ENCODE measurements at places on chromosomes 7 and 10.

DNA sequence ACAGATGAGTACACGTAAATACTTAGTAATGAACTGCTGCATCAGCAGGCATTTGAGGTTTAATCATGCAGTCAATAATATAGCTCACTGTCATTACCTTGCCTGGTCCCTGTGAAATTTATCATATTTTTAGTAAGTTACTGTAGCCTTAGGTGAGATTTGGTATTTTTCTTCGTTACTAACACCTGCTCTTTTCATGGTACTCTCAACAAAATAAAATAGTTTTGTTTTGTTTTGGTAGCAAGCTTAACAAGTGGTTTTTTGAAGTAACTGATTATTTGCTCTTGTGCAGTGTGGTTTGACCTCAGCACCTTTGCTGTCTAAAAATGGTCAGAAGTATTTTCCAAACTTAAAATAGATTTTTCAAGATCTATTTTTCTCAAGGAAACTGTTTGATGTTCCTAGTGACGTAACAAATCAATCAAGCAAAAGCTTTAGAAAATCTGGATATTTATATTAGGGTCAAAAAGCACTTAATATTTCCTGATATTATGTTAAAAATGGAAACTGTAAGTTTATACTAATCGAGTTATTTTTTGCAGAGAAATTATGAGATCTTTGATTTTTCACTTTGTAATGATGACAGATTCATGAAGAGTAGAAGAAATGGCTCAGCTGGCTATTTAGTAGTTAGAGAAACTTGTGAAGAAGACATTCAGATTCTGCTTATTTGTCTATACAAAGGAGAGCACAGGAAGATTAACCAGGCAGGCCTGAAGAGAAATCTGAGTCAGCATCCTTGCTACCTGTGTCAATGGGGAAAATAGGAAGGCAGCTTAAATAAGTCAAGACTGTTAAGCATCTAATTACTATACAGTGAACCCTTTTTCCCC, 21.0 kb upstream of the RPA3 start:
- DNase-seq = no peak

DNA sequence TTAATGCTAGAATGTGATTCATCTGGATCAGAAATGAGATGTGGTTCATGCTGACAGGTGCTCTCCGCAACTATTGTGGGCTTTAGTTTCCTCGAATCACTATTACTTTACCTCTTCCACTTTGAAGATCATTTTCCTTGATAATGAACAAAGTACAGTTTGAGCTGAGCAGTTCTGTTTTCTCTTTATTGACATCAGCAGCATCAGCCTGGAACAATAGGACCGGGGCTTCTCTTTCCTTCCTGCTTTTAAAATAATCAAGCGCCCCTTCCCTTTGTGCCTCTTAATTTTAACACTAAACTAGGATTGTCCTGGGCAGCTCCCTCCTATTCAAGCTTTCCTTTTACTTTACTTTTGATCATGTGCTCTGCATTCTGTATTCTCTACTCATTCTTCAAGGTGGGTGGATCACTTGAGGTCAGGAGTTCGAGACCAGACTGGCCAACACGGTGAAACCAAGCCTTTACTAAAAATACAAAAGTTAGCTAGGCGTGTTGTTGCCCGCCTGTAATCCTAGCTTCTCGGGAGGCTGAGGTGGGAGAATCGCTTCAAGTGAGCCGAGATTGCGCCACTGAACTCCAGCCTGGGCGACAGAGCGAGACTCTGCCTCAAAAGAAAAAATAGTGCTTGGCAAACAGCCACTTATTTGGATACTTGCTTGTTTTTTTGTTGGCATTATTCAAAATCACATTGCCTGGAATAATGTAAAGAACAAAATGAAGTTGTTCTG, 67.0 kb upstream of the RHEB start:
- no peak for DNase-seq

- DNase-seq = no peak
Observed at GRCh38 chr7:151900986-151901621, 24.2 kb upstream of the PRKAG2 start.

- no peak for DNase-seq
Observed at GRCh38 chr7:24842449-24843241, 85.4 kb upstream of the GSDME start.

DNA sequence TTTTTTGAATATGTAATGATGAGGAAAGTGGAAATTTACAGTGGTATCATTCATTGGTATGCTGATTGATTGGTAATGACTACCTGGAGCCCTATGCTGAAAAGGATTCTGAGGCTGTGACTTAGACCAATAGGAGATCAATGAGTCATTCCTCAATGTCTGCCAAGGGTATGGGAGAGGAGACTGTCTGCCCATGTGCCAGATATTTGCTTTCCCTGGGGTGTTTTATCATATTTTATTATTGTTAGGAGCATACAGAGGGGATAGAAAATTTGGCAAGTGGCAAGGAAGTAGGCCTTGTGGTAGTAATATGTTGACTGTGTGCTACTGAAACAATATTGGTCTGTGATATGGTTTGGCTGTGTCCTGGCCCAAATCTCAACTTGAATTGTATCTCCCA, 54.8 kb downstream of the ASAH2B start:
- DNase-seq = no peak

DNA sequence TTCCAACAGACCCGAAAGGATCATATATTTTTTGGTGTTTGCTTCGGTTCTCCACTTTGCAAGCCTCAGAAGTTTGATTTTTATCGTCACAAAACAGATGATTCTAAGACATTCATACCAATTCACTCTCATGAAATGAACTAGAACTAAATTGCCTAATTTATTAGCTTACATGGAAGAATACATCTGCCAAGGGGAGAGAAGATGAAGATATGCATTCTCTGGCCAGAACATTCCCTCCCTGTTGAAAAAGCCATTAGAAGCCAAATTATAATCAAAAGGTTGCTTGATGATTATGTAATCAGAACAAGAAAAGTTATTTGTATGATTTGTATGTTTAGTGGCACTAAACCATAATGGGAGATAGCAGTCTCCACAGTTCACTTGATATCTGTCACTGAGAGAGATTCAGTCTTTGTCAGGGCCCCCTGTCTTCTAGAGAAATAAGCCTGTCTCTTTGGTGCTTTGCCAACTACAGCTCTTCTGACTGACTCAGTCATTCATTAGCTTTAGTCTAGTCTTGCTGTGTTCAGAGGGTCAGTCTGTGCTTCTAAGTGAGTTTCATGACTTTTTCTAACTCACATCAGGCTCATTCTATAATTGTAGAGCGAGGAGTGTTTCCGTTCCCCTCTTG, 95.3 kb upstream of the GNAI1 start:
- DNase-seq = no peak

DNA sequence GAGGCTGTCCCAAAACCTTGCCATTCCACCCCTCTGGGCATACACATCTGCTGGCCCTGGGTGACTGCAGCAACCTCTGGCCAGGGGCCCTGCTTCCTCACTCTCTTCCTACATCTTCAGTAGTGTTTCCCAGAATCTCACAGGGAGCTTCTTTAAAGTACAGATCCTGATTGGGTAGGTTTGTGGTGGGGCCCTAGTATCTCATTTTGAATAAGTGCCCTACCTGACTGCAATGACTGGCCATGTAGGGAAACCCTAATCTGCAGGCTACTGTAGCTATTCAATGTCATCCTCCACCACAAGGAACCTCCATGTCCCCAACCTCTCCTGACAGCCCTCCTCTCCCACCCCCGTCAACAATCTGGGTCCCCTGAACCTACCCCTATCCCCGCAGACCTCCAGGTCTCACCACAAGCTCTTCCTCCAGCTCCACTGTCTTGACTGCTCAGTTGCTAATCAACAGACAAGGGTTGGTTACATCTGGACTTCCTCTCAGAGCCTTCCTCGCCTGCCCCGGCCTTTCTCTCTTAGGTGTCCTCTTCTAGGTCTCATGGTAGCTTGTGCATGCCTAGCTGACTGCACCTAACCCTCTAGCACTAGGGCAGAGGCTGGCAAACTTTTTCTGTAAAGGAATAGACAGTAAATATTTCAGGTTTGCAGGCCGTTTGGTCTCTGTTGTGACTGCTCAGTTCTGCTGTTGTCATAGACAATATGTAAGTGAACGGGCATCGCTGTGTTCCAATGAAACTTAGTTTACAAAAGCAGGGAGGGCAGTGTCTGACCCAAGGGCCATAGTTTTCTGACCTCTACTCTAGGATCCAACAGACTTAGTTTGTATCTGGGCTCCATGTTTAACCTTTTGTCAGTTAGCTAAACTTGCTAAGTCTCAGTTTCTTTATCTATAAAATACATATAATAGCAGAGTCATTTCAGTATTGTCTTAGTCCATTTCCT, 121.1 kb downstream of the AOAH start:
- no peak for DNase-seq

GRCh38 chr10:73999703-74000102, 1.8 kb downstream of the VCL start:
- DNase-seq = no peak

DNA sequence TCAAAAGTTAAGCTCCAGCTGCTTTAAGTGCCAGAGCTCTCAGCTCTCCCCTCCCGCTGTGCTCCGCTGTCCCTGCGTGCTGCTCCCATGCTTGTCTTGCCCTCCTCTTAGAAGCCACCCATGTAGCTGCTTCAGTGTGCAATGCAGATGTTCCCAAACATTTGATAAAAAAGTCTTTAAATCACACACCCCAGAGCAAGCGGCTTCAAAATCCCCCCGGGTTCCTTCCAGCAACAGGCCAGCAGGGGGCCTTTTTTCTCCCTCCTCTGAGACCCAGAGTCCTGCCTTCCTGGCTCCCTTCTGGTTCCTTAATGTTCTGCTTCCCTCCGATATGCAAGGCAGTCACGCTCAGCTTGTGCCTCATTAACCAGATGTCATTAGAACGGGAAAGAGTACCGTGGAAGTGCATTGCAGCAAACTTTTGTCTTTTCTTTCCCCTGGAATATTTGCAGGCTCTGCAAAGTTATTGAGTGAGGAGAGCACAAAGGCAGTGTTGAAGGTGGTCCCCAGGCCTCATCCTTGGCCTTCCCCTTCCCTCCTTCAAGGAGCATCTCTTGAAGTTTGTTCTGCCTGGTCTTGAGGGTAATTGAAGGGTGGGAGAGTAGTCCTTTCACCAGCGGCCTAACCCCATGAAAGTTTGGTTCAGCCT, 25.5 kb downstream of the LDB3 start:
- DNase-seq = peak; percentile 61

- DNase-seq = no peak
Observed at GRCh38 chr10:76338187-76338586, 906.8 kb downstream of the LRMDA start.

- no peak for DNase-seq
Observed at GRCh38 chr10:34476608-34477007, 338.5 kb downstream of the PARD3 start.

DNA sequence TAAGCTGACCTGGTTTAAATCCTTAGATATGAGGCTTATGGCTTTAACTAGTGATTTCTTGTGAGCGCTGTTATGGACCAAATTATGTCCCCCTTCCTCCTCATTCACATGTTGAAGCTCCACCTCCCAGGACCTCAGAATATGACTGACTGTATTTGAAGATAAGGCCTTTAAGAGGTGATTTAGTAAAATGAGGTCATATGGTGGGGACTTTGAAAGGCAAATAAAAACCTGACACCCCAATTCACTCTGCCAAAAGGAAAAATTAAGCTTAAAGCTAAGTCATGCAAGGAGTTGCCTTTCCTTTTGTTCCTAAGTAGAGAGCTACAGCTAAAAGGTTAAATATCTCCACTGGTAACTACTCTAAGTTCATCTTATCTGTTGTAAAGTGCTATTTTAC, 36.4 kb upstream of the FIGNL1 start:
- DNase-seq = no peak

- no peak for DNase-seq
Observed at GRCh38 chr10:19629567-19629966, 186.7 kb upstream of the PLXDC2 start.
